GM13977 (cell line): ENCODE measurements at places on chromosomes 2 and 18.

DNA sequence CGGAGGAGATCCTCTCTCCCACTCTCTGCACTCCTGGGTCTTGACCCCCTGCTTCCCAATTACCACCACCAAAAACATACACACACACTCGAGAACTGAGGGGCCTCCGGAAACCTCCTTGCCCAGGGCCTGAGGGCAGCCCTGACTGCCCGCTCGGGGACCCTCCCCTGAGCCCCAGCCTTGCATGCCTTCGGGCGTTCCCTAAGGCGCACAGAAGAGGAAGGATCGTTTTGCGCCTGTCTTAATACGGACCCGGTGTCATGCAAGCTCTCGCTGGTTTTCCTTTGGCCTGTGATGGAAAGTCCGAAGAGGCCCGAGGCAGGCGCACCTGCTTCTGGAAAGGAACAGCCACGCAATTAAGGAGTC lies 19.8 kb downstream of the POU3F3 start:
- no peak for DNase-seq

GRCh38 chr2:203347375-203347774 lies 19.2 kb downstream of the ABI2 start:
- DNase-seq, result no peak

- DNase-seq, result no peak
These were observed 134.1 kb downstream of the FAM210A start for GRCh38 chr18:13592246-13592645.

GRCh38 chr2:229202646-229203045 lies 68.4 kb downstream of the PID1 start:
- DNase-seq, result no peak

DNA sequence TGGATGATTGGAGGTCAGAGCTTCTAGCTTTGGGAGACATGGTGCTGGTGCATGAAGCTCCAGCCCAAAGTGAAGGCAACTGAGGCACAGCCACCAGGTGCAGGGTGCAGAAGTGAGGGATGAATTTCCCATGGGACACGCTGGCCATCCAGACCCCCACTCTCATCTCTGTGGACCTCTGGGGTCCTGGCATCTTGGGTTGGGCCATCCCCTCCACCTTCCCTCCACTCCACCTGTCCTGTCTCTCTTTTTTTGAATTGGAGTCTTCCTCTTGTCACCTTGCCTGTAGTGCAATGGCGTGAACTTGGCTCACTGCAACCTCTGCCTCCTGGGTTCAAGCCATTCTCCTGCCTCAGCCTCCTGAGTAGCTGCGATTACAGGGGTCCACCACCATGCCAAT lies 3.4 kb downstream of the NGEF start:
- DNase-seq, result no peak

- no peak for DNase-seq
These were observed 11.2 kb downstream of the ANKAR start for GRCh38 chr2:189685540-189686229.

DNA sequence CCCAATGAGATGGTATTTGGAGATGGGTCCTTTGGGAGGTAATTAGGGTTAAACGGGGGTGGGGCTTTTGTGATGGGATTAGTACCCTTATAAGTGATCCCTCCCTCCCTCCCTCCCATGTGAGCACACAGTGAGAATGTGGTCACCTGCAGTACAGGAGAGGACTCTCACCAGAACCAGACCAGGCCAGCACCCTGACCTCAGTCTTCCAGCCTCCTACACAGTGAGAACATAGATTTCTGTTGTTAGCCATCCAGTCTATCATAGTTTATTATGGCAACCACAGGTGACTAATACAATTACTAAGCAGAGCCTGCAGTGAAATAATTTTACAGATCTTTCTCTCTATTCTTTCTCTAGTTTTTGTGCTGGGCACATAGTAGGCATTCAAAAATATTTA lies 137.7 kb upstream of the PKDCC start:
- DNase-seq, result no peak

DNA sequence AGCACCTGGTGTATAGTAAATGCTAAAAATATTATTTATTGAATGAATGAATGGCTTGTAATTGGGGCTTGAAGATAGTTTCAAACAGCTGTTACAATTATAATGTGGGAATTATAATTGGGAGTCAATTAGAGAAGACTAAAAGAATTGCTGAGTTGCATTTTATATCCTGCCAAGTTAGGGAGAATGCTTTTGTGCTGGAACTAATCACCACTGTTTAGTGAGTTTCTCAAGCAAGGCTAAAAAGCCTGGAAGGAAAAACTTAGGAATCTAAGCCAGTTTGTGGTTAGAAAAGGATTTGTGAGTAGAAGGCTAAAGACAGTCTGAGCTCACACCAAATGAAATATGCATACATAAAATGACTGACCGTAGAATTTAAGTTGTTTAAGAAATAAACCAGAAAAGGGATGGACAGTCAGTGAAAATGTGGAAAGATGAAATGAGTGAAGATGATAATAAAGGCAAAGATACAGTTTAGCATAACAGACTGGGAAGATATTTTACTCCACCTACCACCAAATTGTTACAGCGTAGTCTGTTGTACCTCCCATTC lies 647.7 kb upstream of the FSHR start:
- no peak for DNase-seq

GRCh38 chr2:109648041-109648527 lies 33.9 kb downstream of the SOWAHC start:
- no peak for DNase-seq

DNA sequence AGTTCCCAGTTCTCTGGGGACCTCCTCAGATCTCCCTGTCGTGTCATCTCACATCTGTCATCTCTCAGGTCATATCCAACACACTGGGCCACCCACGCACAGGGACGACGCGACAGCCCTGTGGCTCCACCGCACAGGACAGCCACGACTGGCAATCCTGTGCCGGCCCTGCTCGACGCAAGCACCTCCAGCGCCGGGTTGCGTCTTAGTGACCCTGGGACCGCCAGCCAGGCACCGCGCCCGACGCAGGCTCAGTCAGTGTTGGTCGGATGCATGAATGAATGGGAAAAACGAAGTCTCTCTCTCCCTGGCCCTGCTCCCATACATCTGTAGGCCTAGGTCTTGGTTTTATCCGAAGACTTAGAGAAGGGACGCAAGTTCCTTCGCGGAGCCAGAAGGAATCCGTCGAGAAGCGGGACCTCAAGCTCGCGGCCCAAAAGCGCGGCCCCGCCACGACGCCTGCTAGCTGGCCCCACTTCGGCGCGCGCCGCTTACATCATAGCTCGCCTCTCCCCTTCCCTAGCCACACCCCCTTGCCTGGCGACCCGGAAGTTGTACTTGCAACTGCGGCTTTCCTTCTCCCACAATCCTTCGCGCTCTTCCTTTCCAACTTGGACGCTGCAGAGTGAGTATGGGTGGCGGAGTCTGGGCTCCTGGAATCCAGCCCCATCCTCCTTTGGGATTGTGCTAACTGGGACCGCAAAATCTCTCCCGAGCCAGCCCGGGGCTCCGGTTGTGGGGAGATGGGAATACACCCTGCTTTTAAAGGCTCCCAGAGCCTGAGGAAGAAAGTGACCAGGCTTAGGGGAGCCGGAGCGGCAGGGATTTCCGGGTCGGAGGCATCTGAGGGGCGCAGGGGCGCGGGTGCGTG lies at the start of gene RPL31:
Gene RPL31, plus strand, starts transcription at position 599 of the 871 bp plus-strand sequence. CDS start 413 bp downstream, outside the sequence.
- peak; percentile 98 for DNase-seq

GRCh38 chr2:188682838-188683237 lies 291.3 kb upstream of the COL3A1 start:
- no peak for DNase-seq

- DNase-seq, result no peak
These were observed 214.4 kb upstream of the EPAS1 start for GRCh38 chr2:46082531-46083485.

- peak; percentile 50 for DNase-seq
These were observed 99.5 kb downstream of the RBMS1 start for GRCh38 chr2:160394153-160394552.

GRCh38 chr2:240555541-240556250 lies 2.1 kb downstream of the ANKMY1 start:
- DNase-seq, result no peak

GRCh38 chr18:42798606-42799170 lies 316.8 kb downstream of the RIT2 start:
- no peak for DNase-seq

DNA sequence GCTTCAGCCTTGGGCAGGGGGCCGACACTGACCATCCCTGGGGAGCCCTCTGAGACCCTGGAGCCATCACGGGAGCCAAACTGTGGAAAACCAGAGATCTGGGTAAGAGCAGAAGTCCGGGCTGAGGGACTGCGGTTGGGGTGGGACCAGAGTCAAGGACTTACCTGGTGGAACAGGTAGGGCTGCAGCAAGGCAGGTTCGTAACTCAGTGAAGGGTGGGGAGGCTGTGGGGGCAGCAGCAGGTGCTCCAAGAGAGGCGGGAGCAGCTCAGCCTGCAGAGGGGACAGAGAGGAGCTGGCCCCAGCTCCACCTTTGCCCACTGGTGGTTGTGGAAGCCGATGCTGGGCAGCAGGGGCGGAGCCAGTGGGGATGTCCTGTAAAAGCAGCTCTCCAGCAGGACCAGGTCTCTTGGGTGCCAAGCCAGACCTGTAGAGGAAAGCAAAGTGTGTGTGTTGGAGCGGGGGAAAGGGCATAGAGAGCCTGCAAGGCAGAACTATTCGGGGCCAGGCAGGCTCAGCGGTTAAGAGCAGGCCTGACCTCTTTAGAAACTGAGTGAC lies 6.7 kb downstream of the PTPRN start:
- no peak for DNase-seq

DNA sequence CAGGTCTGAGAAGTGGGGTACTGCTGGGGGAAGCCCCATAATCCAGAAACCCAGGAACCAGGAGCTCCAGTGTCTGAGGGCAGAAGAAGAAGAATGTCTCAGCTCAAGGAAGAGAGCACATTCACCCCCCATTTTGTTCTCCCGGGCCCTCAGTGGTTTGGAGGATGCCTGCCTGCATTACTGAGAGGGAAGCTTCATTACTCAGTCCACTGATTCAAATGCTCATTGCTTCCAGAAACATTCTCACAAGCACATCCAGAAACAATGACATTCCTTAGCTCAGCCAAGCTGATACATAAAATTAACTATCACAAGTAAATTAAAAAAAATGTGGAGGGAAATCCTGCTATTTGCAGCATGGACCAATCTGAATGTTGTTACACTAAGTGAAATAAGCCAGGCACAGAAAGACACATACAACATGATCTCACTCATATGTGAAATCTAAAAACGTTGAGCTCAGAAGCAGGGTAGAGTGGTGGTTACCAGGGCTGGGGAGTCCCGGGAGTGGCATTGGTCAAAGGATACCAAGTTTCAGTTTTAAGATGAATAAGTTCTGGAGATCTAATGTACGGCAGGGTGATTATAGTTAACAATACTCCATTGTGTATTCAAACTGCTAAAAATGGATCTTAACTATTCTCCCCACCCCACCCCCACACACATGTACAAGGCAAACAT lies 459.3 kb downstream of the GALR1 start:
- no peak for DNase-seq

- no peak for DNase-seq
These were observed 11.0 kb downstream of the FECH start for GRCh38 chr18:57575542-57575941.

GRCh38 chr18:22250591-22250996 lies 81.2 kb downstream of the GATA6 start:
- no peak for DNase-seq

DNA sequence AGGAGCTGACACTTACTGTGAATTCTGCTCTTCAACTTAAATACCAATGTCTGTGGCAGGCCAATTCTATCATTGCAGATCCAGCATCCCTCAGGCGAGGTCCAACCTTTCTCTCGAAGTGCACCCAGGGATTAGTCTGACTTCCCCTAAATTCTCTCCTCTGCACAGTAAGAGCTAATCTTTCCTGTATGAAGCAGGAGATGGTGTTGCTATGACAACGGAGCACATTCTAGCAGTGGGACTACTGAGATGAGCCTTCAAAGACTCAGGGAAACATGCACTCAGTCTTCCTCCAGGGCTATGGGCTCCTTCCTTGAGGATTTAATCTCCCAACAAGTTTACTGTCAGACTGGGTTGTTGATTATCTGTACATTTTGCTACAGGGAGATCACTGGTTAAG lies 176.3 kb downstream of the NOL4 start:
- no peak for DNase-seq

DNA sequence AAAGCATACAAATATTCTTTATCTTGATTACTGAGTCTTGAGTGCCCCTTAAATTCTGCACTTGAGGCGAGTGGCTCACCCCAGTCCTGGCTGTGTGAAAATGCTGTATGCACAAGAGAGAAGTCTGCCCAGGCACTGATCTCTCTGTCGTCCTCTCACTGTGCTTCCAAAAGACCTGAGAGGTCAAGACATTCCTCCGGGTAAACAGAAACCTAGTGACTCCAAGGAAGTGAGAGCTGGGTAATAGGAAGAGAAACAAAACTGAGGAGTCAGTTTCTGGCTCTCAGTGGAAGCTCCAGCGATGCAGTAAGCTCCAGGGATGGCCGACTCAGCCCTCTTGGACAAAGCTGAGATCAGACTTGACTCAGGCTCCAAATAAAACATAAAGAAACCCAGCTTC lies 70.9 kb downstream of the AAK1 start:
- DNase-seq, result no peak

DNA sequence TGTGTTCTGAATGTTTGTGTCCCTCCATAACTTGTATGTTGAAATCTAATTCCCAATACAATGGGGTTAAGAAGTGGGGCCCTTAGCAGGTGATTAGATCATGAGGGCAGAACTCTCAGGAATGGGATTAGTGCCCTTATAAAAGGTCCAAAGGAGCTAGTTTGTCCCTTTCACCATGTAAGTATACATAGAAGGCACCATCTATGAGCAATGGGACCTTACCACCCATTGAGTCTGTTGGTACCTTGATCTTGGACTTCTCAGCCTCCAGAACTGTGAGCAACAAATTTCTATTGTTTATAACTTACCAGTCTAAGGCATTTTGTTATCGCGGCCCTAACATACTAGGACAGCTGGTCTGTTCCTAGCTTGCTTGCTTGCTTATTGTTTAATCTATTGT lies 106.3 kb downstream of the MYCN start:
- no peak for DNase-seq

DNA sequence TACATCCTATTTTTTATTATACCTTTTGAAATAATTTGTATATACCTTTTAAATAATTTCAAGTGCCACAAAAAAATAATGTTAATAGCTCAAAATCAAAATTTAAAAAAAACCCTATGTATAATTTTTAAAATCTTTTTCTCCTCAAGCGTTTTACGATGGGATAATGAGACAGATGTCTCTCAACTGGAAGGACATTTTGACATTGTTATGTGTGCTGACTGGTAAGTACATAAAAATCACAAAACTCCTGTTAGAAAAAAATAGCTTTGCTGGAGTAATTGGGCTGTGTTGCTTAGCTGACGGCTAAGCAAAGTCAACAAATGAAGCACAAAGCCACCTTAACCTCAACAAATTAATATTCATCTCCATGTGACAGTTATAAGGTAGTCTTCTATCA lies 198.0 kb upstream of the SIX3 start:
- no peak for DNase-seq
